ENCODE measurements at places on chromosomes 7 and 10.

- DNase-seq, result no peak
Measured at GRCh38 chr10:34145715-34146114, 669.4 kb downstream of the PARD3 start.

DNA sequence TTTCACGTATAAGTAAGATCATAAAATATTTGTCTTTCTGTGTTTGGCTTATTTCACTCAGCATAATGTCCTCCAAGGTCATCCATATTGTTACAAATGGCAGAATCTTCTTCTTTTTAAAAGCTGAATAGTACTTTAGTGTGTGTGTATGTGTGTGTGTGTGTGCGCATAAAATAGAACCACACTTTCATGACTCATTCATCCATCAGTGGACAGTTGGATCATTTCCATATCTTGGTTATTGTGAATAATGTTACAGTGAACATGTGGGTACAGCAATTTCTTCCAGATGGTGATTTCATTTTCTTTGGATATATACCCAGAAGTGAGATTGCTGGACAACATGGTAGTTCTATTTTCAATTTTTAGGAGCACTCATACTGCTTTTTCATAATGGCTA, 622.4 kb downstream of the NRG3 start:
- no peak for DNase-seq

DNA sequence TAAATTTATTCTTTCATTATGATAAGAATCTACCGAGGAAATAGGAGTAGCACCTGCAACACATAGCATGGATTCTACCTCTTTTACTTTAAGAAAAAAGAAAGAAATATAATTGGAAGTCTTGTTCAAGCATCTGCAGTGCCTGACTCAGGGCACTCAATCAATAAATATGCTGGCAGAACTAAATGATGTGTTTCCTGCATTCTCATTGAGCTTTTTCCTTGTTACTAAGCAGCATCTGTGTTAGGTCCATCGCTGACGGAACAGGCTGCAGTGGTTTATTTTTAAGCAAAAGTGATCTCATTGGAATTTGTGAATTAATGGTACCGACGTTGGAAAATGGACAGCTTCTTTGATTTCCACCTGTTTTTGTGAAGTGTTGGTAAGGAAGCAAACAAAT, 417.5 kb downstream of the DPP6 start:
- no peak for DNase-seq

DNA sequence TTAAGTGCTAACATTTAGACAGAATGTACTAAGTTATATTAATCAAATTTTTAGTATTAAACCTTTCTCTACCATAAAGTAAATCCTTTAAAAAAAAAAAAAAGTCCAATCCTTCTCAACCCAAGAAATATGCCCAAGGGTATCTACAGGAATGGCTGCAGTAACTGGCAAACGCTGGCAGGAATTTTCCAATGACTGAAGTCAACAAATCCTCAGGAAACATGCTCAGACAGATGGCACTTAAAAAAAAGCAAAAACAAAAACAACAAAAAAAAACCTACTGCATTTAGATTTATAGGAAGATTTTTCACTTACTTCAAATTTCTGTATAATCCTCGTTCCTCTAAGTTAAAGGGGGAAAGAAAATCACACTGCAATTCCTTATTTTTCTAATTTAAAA, 666 bp downstream of the SVIL start:
- DNase-seq, result no peak

All from CD4-positive, alpha-beta T cell treated with Interleukin-6 at 100 ng/mL for 8 hours (primary cell).